ENCODE measurements at places on chromosomes 2 and 18.

DNA sequence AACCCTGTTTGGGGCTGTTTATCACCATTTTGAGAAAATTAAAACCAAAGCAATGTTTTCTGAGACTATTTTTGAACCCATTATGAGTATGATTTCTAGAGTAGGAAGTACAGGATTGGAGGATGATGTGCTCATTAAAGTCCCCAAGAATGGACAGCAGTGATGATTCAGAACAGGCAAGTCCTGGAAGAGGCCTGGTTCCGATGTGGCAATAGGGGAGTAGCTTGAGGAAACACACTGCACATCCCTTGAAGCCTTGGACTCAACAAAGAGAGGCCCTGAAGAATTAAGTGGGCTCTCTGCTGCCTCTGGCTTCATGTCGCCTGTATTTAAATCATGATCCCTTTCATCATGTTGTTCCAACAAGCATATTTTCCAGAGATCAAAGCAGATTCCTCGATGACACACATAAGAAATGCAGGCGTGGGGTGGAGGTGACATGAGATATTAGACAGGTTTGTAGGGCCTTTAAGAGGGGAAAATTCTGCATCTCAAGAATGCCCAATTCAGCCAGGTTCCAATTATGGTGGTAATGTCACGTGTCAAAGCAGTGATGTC lies 242.2 kb downstream of the FHOD3 start:
- no peak for DNase-seq

GRCh38 chr18:23538001-23538400 lies 34.7 kb downstream of the RMC1 start:
- DNase-seq: no peak

GRCh38 chr18:15165048-15165447 lies 417.1 kb downstream of the ANKRD30B start:
- no peak for DNase-seq

DNA sequence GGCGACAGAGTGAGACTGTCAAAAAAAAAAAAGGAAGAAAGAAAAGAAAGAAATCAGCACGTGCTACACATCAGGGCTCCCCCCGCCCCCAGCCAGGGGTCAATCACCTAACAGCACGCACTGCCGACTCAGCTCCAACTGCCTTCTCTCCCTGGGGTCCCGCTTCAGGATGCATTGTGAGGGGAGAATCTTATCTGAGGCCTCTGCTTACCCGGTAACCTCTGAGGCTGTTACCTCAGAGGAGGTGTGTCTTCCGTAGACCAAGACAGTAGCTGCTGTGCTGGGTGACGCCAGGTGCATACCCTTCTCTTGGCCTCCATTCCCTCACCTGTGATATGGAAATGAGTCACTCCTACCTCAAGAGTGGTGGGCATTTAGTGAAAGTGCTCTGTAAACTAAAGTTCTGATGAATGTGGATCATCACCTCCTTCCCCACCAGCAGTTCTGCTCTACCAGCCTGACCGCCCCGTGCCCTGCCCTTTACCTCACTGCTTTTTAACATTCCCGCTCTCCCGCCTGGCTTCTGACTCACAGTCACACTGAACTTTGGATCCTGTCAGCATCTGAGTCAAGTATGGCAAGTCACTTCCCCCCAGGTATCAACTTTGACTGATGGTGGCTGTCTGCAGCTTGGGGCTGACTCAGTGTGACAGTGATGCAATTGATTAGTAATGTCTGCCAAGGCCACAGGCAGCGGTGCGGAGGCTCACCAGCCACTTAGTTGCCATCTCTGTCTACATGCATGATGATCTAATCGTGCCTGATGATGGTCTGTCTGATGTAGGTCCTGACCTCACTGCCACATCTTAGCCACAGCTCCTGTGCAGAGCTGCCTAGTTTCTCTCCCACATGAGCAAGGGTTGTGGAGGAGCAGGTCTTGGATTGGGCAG lies 20.1 kb downstream of the ARID5A start:
- no peak for DNase-seq

All from eye (tissue), 1 donor.